Foreskin keratinocyte (primary cell): ENCODE measurements at places on chromosomes 12 and 14.

DNA sequence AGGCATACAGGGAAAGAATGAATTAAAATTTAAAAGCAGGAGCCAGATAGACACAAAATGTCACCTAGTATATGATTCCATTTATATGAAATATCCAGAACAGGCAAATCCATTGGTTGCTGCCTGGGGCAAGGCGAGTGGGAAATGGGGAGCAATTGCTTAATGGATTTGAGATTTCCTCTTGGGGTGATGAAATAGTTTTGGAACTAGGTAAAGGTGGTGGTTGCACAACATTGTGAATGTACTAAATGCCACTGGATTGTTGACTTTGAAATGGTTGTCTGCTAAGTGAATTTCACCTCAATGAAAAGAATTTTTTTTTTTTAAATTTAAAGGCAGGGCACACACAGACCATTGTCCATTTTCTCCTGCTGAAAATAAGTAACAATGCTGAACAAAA is 61.9 kb downstream of the ABCC9 start:
- no peak for DNase-seq

DNA sequence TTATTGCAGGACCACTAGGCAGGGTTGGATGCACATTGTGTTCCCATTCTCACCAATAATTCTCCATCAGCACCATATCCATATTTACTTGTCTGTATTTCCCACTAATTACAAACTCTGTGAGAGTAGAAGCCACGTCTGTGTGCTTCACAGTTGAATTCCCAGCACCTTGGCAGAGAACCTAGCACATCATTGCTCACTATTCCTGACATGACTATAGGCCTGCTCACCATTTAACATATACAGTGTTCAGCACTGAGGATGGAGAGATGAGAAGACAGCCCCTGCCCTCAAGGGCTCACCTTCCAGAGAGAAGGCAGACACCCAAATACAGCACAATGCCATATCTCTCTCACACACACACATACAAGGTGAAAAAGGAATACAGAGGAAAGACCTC is 5.0 kb downstream of the DAD1 start:
- DNase-seq, result no peak

DNA sequence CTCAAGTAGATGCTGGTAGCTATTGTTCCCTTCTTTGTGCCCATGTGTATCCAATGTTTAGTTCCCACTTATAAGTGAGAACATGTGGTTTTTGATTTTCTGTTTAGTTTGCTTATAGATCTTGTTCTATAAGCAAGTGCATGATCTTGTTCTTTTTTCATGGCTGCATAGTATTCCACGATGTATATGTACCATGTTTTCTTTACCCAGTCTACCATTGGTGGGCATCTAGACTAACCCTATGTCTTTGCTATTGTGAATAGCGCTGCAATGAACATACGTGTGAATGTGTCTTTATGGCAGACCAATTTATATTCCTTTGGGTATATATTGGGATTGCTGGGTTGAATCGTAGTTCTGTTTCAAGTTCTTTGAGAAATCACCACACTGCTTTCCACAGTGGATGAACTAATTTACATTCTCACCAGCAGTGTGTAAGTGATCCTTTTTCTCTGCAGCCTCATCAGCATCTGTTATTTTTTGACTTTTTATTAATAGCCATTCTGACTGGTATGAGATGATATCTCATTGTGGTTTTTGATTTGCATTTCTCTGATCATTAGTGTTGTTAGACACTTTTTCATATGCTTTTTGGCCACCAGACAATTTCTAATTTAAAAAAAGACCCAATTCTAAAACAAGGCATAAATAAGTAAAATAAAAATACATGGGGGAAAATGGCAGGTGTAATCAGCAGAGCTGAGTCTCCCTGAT is 50.6 kb downstream of the CPM start:
- DNase-seq, result no peak

GRCh38 chr12:113514602-113515001 is 42.9 kb upstream of the LHX5 start:
- no peak for DNase-seq

DNA sequence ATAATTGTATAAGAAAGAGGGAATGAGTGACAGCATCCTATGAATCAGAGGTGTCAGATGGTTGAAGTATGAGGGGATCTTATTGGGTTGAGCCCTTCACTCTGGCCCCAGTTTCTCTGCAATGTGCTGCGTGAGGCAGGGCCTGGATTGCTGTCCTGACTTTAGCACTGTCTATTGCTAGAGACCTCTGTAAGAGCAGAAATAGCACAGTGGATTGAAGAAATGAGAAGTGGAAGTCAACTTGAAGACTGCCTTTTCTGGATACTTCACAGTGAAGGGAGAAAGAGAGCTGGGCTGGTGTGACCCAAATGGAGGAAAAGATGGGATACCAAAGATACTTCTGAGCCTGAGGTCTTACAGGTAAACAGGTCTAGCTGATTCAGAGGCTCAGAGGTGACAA is 5.8 kb downstream of the ASCL4 start:
- DNase-seq, result no peak

DNA sequence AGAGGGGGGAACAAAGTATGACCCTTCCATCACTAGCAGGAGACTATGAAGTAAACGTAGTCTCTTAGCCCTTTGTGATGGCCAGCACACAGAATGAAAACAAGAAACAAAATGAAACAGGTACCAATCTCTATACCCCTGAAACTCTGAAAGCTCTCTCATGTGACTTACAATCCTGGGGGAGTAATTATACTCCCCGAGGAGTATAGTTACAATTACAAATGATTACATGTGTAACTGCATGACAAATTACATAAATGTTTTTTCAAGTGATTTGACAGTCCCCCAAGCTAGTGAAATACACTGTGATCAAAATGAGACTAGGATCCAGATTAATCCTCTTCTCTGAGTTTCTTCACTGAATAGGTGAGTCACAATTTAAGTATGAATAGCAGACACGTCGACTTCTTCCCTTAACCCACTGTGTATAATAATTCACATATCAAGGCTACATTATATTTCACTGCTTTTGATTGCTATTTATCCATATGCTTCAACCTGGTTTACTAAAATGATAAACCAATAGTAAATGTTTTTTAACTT is 74.0 kb downstream of the SPTSSA start:
- DNase-seq, result peak; percentile 43

GRCh38 chr12:102301547-102301946 is 103.9 kb upstream of the PMCH start:
- no peak for DNase-seq

GRCh38 chr12:115636546-115636945 is 640.9 kb downstream of the MED13L start:
- no peak for DNase-seq

- no peak for DNase-seq
Measured at GRCh38 chr12:66275040-66275439, 27.3 kb upstream of the HELB start.

GRCh38 chr12:26831951-26832821 is 808 bp downstream of the ITPR2 start:
- peak; percentile 74 for DNase-seq

- peak; percentile 83 for DNase-seq
Measured at GRCh38 chr14:24188251-24189058, at the start of gene IPO4. Gene IPO4 (minus strand): TSS chr14:24188816. CDS start chr14:24188787, 29 bp downstream.

GRCh38 chr14:68651652-68652432 is 141.0 kb downstream of the ZFP36L1 start:
- no peak for DNase-seq

- DNase-seq, result no peak
Measured at GRCh38 chr14:96135285-96135684, 69.4 kb upstream of the BDKRB2 start.

DNA sequence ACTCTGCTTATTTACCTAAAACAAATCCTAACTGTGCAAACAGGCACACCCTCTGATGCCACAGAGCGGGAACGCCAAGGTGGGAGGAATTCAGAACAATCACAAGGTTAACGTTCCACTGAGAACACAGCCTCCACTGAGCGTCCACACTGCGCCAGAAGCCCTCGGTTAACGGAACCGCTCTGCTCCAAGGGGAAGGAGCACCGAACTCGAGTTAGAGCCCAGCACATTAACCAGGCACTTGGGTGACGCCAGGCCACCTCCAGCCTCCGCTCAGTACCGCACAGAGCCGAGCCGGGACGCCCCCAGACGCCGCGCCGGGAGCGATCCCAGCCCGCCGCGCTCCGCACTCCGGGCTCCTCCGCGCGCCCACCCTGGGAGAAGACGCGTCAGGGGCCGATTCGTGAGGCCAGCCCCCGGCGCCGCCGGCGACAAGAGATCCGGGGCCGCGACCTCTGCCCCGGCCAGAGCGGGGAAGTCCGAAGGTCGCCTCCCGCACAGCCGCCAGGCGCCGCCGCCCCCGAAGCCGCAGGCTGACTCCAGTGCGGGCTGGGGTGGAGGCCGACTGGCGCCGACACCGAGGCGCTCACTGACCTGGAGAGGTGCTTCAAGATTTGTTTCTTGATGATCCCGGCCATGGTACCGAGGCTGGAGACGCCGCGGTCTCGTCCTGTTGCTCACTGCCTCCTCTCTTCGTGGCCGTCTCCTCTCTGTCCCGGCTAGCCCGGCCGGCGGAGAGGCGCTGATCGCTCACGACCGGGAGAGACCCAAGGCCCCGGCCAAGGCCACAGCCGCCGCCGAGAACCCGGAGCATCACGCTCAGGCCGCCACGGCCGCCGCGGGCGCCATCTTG is 450 bp downstream of the BLTP3B start:
- DNase-seq, result peak; percentile 45

DNA sequence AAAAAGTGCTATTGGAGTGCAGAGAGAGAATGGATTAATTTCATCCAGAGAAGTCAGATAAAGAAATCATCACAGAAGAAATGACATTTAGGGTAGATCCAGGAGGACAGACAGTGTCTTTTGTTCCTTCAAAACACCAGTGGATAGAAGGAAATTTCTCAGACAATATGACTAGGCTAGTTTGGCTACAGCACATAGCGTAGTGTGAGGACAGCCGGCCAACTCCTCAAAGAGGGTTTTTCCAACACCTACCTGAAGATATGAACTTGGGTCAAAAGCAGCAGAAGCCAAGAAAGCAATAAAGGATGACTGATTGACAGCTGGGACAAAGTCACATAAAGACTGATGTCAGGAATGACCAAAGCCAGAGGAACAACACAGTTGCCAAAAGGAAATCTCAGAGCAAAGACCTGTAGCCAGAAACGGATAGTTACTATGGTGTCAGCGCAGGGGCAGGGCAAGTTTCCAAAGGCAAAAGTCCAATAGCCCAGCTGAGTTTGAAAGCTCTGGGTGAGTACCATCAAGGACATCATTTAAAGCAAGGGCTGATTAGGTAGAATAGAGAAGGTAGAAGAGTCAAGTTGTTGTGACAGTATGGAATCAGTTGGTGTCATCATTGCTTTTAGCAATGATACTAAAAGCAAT is 58.7 kb upstream of the PDE3A start:
- DNase-seq, result no peak

DNA sequence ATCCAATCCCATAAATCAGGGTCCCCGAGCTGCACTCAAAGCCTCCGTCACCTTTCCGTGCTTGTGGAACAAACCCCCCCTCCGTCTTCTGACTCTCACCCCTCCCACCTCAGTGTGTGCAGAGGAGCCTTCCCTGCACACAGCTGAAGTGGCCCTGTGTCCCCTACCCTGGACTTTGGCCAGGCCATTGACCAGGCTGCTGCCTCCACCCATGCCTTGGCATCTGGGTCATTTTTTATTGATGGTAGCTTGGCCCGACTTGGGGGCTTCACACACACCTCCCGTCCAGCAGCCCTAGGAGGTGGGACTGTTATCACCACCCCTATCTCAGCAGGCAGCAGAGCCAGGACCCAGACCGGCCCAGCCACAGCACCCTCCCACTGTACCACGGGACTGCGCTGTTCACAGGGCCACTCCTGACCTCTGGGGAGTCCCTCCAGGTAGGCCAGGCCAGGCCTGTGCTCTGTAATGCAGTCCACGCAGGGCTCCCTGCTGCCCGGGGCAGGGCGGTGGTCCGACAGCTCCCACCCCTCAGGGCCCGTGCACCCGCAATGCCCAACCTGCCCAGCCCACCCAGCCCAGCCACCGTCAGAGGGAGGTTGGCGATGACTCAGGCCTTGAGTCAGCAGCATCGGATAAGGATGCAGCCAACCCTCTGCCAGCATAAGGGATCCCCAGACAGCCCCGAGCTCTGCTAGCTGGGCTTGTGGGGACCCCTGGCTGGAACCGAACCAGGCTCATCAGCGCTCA is 9.2 kb upstream of the INF2 start:
- no peak for DNase-seq

DNA sequence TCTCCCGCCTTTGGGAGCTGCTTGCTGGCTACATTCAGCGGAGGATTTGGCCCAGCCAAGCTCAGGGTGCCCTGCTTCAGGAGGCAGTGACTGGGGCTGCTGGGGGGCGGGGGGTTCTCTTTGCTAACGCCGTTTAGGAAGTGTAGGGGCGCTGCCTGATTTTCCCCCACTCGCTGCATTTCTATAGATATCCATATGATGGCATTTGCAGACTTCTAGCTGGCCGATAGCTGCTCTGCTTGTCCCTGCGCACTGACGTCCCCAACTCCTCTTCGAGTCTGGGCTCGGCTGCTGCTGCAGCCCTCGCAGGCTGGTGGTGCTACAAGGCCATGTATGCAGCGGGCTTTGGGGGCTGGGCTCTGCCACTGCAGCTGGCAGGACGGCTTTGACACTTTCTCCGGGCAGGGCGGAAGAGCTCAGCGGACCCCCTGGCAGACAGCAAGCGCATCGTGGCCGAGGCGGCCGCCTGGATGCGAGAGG is 3.1 kb downstream of the LRFN5 start:
- no peak for DNase-seq

DNA sequence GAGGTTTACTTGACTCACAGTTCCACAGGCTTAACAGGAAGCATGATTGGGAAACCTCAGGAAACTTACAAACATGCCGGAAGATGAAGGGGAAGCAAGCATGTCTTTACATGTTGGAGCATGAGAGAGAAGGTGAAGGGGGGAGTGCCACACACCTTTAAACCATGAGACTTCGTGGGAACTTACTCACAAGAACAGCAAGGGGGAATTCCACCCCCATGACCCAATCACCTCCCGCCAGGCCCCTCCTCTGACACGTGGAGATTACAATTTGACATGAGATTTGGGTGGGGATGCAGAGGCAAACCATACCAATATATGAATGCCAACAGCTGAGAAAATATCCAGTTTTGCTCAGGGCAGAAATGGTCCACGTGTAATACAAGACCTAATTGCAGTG is 518.6 kb downstream of the VRK1 start:
- peak; percentile 5 for DNase-seq

DNA sequence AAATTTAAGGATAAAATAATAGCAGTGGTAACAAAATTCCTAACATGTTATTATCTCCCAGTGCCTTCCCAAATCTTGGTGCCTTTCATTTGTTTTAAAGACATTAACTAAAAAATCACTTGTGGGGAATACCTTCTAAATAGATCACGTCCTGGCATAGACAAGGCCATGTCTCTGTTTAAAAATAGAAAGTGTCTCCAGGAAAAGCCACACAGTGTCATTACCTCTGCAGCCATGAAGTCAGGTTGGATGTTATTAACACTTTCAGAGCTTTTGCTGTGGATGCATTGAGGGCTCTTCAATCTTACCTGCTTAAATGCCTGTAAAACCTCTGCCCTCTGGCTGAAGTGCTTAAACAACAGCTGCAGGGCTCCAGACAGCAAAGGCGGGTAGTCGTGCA is 211.1 kb downstream of the ITPR2 start:
- no peak for DNase-seq

- no peak for DNase-seq
Measured at GRCh38 chr12:58601529-58601928, 318.8 kb downstream of the LRIG3 start.

- no peak for DNase-seq
Measured at GRCh38 chr12:13039328-13039956, 4.7 kb upstream of the FAM234B start.
